ENCODE measurements at places on chromosomes 11 and 22. TPM values are rescaled to one million over a fixed set of nuclear protein-coding genes. Genes with fewer than 3 reads are reported as not detected.

Gene OR56A1
- total RNA-seq: not detected

Gene LRRC74B
- not detected for total RNA-seq

Gene SVIP
- 5.5 TPM for total RNA-seq

Gene ENTHD1
- not detected for total RNA-seq

Gene MTA2
- 108 TPM for total RNA-seq

Gene CLCF1
- 5.4 TPM for total RNA-seq

Gene CHEK2
- 28.9 TPM for total RNA-seq

Gene PATE4
- not detected for total RNA-seq

Gene ACO2
- 83.8 TPM for total RNA-seq

Gene RASSF10
- total RNA-seq: not detected

Gene OR2D3
- total RNA-seq: not detected

Gene INS
- not detected for total RNA-seq

Gene MCM5
- total RNA-seq: 117 TPM

Gene TRIM48
- not detected for total RNA-seq

Gene MIAT
- 0.17 TPM for total RNA-seq

Gene OR6A2
- total RNA-seq: not detected

Gene OR2D2
- total RNA-seq: not detected

Gene TENM4
- total RNA-seq: 5.5 TPM

Gene DEUP1
- not detected for total RNA-seq

Gene LINC01488
- total RNA-seq: not detected

Gene CDC42EP1
- 70.0 TPM for total RNA-seq

Gene EHF
- total RNA-seq: not detected

Gene MS4A7
- not detected for total RNA-seq
